NCI-H2081 (cell line): ENCODE measurements at places on chromosomes 1 and 21.

DNA sequence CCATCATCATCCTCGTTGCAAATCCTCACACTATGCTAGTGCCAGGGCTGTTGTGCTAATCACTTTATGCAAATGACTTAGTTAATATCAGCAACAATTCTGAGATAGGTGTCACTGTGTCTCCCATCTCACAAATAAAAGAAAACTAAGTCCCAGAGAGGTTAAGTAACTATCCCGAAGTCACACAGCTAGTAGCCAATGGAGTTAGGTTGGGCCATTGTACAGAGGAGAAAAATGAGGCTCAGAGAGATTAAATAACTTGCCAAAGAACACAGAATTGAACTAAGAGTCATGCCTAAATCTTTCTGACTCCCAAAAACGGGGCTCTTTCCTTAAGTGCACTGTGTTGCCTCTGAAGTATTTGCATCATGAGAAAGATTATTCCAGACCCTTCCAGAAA lies 146.4 kb downstream of the MIS18A start:
- no peak for DNase-seq

DNA sequence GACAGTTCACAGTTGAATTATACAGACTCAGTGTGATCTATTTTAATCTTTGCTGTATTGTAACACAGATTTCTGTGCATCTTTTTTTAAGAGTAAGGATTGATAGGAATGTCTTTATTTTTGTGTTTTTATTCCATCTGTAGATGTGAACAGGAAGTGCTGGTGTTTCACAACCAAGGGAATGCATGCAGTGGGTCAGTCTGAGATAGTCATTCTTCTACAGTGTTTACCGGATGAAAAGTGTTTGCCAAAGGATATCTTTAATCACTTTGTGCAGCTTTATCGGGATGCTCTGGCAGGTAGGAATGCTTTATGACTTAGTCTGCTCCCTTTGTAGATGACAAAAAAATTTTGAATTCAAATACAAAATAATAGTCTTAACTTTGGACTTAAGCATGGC lies 84.5 kb downstream of the CC2D1B start:
- no peak for DNase-seq

- DNase-seq, result no peak
These were observed 22.6 kb downstream of the GON4L start for GRCh38 chr1:155834296-155834926.

DNA sequence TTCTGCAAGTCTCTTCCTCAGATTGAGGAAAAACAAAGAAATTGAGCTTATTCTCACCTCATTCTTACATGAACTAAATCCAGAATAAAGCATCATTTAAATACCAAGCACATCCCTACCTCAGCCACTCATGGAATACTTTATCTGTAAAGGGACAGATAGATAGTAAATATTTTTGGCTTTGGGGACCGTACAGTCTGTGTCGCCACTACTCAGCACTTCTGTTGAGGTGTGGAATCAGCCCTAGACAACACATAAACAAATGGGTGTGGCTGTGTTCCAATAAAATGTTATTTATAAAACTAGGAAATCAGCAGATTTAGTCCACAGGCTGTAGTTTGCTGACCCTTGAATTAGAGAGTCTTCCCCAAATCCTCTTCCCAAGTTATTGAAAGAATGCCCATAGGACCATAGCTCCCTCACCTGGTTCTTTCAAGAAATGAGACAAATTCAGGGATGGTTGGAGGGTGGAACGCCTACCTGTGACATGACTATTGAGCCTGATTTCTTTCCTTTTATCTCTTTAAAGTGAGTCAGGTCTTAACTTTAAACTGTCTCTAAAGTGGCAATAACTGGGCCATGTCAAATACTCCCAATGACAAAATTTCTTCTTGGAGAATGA lies 878.5 kb downstream of the USP25 start:
- DNase-seq, result no peak

- no peak for DNase-seq
These were observed 97.2 kb downstream of the BCAR3 start for GRCh38 chr1:93584261-93585003.

GRCh38 chr21:32567626-32568025 lies 17.7 kb downstream of the TCP10L start:
- DNase-seq, result no peak

- DNase-seq, result no peak
These were observed 11.9 kb downstream of the LHX4 start for GRCh38 chr1:180241716-180242544.

DNA sequence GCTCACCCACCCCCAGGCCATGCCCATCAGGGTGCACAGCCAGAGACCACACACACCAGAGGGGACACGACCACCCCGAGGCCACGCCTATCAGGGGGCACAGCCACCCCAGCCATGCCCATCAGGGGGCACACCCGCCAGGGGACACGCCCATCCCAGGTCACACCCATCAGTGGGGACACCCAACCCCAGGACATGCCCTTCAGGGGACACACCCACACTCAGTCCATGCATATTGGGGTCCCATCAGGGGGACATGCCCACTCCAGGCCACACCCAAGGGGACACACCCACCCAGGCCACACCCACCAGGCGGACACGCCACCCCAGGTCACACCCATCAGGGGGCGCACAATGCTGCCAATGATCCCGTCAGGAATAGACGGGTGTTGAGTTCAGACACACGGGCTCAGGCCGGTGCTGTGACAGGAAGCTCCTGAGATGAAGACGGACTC lies 20.7 kb downstream of the MCM3AP start:
- no peak for DNase-seq

GRCh38 chr1:84505493-84506001 lies 639 bp upstream of the SPATA1 start:
- DNase-seq, result peak; percentile 80

GRCh38 chr1:6025269-6026094 lies 20.2 kb upstream of the KCNAB2 start:
- no peak for DNase-seq

DNA sequence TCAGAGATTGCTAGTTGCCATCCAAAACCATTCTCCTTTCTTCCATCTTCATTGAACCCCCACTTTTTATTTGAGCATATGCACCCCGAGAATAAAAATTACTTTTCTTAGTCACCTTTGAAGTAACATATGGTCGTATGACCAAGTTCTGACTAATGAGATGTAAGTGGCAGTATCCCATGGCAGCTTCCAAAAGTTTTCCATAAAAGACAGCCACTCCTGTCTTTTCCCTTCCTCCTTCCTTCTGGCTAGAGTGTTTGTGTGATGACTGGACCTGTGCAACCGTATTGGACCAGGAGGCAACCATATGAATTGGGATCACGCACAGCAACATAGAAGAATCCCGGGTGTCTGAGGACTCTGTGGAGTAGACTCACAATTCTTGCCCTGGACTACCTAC lies 41.1 kb upstream of the CCSAP start:
- DNase-seq, result no peak

- DNase-seq, result no peak
These were observed 165.0 kb downstream of the PLXNA2 start for GRCh38 chr1:208079161-208079560.

- DNase-seq, result no peak
These were observed 1.9 kb upstream of the GBP4 start for GRCh38 chr1:89200663-89201062.

DNA sequence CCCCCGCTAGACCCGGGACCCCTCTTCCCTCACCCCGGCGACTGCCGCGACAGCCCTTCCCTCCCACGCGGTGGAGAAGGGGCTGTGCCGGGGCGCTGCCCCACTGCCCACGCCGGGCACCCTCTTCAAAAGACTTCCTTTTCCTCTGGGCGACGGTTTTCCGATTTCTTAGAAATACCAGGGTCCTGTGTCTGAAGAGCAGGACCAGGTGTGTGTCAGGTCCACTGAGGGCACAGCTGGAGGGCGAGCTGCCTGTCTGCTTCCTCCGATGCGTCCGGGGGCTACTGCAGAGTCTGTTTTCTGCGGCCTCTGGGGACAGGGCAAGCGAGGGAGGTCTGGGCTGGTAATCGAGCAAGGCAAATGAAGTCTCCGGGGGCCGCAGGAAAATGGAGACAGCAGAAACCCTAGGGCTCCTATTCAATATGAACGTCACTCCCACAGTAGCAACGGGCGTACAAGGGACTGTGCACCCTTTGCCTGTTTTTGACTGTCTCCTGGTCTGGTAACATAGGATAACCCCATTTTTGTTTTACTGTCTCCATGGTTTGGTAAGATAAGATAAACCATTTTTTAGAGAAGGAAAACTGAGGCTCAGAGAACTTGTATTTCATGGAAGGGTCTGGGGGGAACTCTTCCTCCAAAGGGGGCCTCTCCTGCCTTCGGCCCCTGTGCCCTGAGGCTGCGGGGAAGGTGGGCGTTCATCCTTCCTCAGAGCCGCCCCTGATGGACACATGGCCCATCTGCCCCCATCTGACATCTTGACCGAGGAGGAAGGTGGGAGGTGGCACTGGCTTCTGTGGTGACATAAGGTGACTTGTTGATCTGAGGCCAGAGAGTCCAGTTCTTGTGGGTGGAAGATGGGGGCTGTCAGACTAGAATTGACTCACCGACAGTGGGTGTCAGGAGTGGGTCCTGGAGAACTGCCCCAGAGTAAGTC lies 970 bp downstream of the TNFRSF1B start:
- no peak for DNase-seq

DNA sequence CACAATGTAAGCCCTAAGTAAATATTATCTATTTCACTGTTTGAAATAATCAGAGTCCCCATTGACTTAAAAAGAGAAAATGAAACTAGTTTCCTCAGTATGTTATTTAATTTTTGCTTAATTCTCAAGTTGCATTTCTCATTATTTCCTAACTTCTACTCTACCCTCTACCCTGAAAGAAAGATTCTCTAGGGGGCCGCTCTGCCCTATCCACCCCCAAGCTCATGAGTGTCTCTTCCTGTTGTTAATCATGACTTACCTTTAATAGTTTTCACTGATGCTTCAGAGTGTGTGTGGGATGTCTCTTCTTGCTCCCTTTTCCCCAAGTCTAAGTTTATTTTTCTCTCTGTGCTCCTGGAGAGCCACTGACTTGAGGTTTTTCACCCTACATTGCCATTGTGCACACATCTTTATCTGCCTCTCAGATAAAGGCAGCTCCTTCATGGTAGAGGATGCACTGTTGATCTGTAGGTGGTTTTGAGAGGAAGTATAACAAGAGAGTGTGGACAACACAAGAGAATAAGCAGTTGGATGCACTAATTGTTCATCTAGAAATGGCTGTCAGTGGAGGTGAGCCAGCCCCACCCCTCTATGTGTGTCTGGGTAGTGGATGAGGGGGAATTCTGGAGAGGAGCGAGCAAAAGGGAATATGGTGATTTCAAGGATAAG lies 261.7 kb downstream of the CHRM3 start:
- no peak for DNase-seq

GRCh38 chr1:162276493-162276892 lies 100.2 kb downstream of the SPATA46 start:
- peak; percentile 53 for DNase-seq

GRCh38 chr1:175067362-175068106 lies at the start of gene TNN:
TNN (plus strand) TSS chr1:175067833; CDS start chr1:175077419, 9,586 bp downstream.
- no peak for DNase-seq

GRCh38 chr1:106526650-106527049 lies 529.8 kb upstream of the PRMT6 start:
- no peak for DNase-seq

- DNase-seq, result no peak
These were observed 70.0 kb upstream of the KCNJ15 start for GRCh38 chr21:38186661-38187270.

DNA sequence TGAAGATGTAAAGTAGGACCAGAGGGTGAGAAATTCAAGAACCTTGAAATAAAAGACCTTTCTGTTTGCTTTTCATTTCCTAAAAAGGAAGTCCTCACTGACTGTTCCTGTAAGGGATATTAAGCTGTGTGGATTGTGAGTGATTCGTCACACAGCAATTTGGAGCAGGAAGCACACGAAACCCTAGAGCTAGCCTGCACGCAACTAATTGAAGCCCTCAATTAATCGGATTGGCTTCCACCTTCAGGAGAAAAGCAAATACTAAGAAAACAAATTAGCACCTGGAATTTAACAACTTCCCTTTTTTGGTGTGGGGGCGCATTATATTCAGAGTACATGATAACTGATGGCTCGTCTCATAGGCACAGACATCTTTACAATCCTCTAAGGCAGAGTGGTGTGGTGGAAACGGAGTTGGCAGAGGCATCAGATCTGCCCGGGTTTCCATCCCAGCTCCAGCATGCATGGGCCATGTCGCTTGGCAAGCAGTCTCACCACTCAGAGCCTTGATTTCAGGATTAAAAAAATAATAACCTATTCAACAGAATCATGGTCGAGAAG lies 95.2 kb downstream of the KCNJ15 start:
- DNase-seq, result peak; percentile 63

- no peak for DNase-seq
These were observed 40.1 kb upstream of the GPR88 start for GRCh38 chr1:100497796-100498195.

GRCh38 chr1:182680901-182681567 lies 3.4 kb downstream of the RGS8 start:
- no peak for DNase-seq

DNA sequence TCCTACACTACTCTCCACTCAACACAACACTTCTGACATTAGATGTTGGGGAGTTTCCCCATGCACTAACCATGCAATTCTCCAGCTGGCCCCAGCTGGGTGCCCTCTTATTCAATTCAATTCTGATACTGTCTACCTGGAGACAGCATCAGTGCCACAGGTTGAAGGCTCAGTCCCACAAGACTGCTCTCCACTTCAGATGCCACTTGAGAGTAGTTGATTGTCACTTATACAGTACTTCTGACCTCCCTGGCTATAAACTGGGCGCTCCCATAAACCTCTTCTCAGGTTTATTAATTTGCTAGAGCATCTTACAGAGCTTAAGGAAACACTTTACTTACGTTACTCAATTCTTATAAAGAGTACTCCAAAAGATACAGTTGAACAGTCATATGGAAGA lies 442.3 kb downstream of the LRRIQ3 start:
- DNase-seq, result no peak

DNA sequence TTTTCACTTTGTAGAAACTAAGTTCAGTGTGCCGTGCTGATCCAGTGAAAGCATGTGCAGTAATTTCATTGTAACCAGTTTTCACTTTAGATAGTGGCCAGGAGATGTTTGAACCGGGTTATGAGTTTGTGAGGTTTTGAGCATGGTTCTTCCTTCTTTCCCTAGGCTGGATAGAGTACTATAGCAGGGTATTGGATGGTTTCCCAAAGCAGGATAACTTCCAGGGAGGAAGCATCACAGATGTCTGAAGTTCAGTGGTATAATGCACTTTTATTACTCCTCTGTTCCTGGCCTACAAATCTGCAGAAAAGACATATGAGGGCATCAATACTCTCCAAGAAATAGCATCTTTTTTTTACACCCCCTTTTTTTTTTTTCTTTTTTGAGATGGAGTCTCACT lies 823.1 kb downstream of the USP25 start:
- no peak for DNase-seq

GRCh38 chr1:93675931-93676330 lies 5.7 kb downstream of the BCAR3 start:
- no peak for DNase-seq

- no peak for DNase-seq
These were observed 80.6 kb upstream of the IPO9 start for GRCh38 chr1:201748335-201748734.

DNA sequence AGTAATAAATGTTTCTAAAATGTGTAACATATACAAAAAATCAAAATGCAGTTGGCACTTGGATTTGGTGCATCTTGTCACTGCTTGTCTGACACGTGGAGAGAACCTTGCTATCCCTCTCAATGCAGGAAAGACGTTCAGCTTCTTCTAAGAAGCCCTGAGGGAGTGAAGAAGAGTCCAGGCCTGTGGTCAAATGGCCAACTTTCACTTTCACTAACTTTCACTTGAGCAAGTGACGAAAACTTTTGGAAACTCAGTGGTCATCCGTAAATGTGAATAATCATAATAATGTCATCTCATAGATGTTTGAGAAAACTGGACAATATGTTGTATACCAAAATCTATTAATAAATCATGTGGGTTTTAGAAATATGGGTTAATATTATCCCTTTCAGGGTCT lies 61.9 kb downstream of the ERG start:
- DNase-seq, result no peak

- DNase-seq, result no peak
These were observed 141.9 kb upstream of the PTBP2 start for GRCh38 chr1:96579636-96580035.
